M059J (cell line): ENCODE measurements at places on chromosomes 1 and 21. TPM values are rescaled to one million over a fixed set of nuclear protein-coding genes. Genes with fewer than 3 reads are reported as not detected.
A peak's percentile ranks its signal among the peaks of the same experiment; 100 is the strongest.

HUNK gene
- 0.05 and 0.15 TPM in 2 replicates for total RNA-seq

DNA sequence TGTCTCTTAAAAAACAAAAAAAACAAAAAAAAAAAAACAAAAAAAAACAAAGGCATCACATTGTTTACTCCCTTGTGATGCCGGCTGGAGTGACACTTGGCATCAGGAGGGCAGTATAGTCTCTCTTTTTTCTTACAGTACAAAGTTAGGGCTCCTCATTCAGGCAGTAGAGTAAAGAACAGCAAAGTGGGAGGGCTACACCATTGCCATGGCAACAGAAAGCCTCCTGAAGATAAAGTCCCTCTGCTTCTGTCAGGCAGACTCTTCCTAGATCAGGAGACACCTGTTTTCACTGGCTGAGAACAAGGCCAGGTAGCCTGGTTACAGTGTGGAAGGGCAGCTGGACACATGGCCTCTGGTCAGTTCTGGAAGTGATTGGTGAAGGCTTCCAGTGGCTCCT lies 41.3 kb upstream of the RAB3GAP2 start:
- no peak for DNase-seq

GRCh38 chr1:178867670-178868069 lies 3.2 kb downstream of the ANGPTL1 start:
- no peak for DNase-seq

GRIK1 gene
- total RNA-seq = not detected in 2 replicates

OR2T11 gene
- total RNA-seq = not detected in 2 replicates

NBPF4 gene
- not detected in 2 replicates for total RNA-seq

FCRL6 gene
- total RNA-seq = not detected in 2 replicates

DNA sequence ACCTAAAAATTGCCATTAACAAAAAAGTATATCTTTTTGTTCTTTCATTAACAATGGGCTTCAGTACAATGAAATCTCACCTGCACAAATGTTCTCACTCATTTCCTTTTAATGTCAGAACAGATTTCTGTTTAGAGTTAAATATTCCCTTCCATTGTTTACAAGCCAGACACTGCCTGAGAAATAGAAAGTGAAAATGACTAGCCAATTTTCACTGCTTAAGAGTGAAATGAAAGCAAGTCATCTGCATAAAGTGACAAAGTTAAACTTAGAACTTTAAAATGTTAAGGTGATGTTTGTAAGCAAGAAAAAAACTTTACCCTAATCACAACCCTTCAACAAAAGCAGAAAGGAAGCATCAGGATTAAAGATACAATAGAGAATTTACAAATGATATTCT lies 27.5 kb downstream of the COA6 start:
- peak; percentile 43 for DNase-seq

ITGB2 gene
- total RNA-seq = 0.10 TPM in 1 of 2 replicates, not detected in the other

DNA sequence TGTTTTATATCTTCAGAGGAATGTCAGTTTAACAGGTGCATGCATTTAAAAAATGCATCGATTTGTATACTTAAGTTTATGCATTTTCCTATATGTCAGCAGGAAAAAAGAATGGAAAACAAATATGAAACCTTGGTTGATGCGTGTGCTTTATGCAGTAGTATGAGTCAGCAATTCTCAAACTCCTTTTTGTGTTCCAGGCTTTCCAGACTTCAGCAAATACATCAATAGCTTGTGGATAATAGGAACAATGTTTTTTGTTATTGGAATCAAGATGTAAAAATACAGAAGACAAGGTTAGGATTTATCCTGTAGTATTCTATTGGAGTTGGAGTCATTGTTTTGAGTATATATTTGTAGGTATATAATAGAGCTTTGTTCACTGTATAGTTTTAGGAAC lies 45.2 kb downstream of the CHODL start:
- no peak for DNase-seq

DNA sequence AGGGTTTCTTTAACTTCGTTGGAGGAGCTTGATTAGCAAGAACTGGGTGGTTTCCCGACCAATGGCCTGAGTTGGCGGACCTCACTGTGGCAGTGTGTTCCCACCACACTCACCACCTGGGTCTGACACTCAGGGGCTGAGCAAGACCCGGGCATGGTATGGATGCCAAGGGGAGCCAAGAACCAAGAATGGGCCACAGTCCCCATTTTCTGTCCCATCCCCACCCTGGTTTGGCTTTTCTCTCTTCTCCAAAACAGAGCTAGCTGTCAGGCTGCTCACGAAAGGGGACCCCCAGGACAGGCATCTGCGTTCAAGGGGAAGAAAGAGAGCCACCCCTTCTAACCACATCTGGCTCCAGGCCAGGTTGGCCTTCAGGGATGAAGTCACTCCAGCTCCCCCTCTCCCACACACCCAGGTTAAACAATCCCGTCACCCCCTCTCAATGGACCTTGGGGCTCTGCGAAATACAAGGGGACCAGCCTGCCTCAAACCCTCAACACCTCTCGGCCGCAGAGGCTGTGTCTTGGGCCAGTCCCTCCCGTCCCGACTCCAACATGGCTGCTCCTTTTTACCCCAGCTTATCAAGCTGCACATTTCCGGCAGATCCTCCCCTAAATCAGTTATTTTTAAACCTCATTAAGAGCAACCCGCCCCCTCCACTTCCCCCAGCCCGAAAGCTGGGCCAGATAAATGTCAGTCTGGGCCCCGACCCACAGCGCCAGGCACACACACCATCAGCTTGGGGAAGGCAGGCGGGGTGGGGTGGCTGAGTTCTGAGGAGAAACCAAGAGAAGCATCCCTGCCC lies 3.4 kb downstream of the TAGLN2 start:
- peak; percentile 59 for DNase-seq

DNA sequence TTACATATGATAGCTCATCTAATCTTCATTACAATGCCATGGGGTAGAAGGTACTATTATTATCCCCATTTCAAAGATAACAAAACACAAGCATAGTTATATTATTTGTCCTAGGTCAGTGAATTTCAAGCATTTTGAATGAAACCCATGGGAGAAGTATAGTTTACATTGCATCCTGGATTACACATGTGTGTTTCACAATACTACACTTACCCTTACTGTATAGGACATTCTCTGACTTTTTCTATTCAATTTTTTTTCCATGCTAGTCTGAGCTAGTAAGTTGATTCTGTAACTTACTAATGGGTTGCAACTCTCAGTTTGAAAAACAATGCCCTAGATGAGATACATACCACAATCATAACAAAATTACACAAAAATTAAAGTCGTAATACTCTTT lies 8.7 kb upstream of the GPX7 start:
- no peak for DNase-seq

GRCh38 chr1:158155673-158156072 lies 25.0 kb upstream of the CD1D start:
- DNase-seq = peak; percentile 13

DNA sequence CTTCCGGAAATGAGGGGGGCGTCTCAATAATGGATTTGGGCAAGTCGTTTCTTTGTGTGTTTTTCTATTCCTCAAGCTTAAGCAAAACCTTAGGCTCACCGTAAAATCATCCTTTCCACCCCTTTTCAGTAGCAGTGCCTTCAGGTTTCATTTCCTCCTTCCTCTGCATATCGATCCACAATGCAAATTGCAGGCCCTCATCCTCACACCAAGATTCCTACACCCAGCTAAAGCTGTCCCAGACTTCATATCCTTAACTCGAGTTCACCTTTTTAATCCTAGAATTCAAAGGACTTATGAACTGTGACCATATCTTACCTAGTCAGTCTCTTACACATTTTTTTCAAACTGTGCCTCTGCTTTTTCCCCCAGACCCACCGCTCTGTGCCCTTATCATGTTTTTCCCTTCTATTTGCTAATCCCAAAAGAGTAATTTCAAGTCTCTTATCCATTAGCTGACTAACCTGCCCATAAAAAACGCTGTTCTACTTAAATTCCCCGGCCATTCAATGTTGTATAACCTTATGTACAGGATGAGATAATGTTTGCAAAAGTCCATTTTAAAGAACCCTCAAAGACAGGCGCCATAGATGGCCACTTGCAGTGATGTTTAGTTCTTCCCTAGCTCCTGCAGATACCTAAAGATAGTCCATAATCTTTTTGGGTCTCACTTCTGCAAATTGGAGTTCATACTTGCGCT lies 1.5 kb downstream of the AKIRIN1 start:
- DNase-seq = no peak

- DNase-seq = peak; percentile 56
These were observed 70.0 kb downstream of the HMCN1 start for GRCh38 chr1:185804206-185804605.

DNA sequence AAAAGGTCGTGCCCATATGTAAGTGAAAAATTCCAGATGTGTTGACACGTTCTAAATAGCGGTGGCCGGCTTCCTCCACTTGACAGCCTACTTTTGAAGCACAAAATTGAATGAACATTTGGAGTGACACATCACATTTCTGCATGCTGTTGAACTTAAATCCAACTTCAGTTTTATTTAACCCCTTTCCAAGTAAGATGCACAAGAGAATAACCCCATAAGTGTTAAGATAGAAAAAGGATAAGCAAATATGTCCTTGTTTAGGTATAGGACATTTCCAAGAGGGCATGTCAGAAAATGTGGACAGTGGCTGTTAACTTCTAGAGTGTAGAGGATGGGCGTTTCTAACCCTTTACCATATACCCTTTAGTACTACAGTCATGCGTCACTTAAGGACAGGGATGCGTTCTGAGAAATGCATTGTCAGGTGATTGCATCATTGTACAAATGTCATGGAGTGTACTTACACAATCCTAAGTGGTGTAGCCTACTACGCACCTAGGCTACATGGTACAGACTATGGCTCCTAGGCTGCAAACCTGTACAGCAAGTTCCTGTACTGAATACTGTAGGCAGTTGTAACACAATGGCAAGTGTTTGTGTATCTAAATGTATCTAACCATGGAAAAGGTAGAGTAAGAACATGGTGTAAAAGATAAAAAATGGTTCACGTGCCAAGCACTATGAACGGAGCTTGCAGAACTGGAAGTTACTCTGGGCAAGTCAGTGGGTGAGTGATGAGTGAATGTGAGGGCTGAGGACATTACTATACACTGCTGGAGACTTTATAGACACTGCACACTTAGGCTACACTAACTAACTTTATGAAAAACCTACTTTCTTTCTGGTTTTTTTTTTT lies 9.3 kb upstream of the FAM89A start:
- no peak for DNase-seq

GRCh38 chr1:240008298-240008697 lies 83.4 kb upstream of the FMN2 start:
- no peak for DNase-seq

DNA sequence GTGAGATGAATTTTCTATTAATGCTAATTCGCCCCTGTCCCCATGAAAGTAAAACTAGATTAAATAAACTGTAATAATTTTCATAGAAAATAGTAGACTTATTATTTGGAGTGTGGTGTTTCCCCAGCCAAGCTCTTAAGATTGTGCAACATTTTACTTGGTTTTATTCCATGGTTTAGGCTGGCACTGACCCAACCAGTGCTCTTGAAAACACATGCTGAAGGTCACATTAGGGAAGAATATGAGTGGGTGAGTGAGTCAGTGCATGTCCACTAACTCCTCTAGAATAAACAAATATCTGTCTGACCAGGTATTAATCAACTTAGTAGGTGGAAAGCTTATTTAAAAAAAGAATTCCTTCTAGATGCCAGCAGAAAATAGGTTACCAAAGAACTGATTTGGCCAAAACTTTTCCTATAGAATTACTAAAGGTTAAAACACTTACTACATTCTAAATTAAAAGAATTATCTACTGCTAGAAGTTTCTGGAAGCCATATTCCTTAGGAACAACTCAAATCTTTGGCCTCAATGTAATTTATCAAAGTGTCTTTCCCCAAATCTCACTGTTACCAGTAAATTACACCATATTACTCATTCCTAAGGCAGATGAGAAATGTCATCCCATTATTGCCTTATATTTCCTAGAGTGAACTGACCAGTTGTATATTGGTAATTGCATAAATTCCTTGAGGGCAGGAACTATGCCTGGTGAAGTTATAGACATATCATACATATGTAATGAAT lies 89.7 kb upstream of the RGS1 start:
- DNase-seq = peak; percentile 99

DNA sequence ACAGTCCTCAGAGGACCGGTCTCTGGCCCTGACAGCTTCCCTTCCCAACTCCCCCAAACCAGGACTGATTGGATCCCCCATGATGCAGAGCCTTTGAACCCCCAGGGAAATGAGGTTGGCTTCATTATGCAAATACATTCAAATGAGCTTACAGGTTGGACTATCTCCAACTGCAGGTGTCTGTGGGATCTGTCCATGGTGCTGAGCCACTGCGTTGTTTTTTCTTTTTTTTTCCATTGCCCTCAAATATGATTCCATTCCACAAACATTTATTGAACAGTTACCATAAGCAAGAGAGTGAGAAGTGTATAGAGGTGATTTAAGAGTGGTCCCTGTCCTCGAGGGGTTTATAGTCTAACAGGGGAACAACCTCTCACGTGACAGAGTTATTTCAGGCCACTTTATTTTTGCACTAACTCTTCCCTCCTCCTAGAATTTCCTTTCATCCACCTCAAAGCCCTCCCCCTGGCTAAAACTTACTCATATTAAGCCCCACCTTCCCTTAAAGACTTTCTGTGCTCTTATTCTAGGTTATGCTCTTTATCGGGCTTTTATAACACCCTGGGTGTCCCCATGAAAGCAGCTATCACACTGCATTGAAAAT lies 21.9 kb downstream of the DLGAP3 start:
- DNase-seq = no peak

DNA sequence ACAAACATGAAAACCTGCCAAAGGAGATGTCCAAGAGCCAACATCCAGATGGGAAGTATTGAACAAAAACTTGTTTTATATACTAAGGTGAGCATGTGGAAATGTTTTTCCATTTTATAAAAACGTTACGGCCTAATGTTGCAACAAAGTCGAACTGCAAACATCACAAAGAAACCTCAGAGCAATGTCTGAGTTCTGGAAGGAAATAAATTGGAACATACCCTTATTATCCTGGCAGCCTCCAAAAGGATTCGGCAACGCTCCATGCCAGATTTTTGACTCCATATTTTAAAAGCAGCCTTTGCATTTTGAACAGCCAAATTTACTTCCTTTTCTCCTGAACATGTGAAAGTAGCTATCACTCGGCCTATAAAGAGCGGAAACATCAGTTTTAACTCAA lies 3.3 kb downstream of the ALDH9A1 start:
- no peak for DNase-seq

ATP5PF gene
- 169 and 196 TPM in 2 replicates for total RNA-seq

MSH4 gene
- not detected in 2 replicates for total RNA-seq

GRCh38 chr1:119679223-119679622 lies 31.2 kb upstream of the ZNF697 start:
- DNase-seq = no peak

DNA sequence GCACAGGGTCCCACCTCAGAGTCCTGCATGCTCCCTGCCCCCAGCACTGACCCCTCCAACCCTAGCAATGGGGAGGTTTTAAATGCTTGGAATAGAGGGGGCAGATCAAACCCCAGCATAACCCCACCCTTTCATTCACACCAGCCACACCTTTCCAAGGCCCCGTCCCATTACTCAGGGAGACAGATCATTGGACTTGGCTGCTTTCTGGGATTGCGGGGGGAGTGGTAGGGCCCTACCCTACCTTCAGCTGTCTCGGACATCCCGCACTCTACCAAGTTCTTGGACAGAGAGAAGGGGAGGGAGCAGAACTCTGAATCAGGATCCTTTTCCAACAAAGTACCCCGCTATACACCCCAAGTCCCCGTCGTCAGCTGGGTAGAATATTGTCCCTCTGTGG lies 983 bp downstream of the PADI2 start:
- DNase-seq = no peak

TAS1R1 gene
- 0.27 TPM in 1 of 2 replicates, not detected in the other for total RNA-seq
